Dermis blood vessel endothelial cell (primary cell): ENCODE measurements at places on chromosomes 13 and 19. TPM values are rescaled to one million over a fixed set of nuclear protein-coding genes. Genes with fewer than 3 reads are reported as not detected.

Gene FSD1
- total RNA-seq, result 7.0 and 11.0 TPM in 2 replicates

Gene ATP4A
- not detected in 2 replicates for total RNA-seq

Gene FFAR2
- total RNA-seq, result not detected in 2 replicates

Gene NOTCH3
- total RNA-seq, result 0.84 and 2.0 TPM in 2 replicates

Gene OCEL1
- total RNA-seq, result 3.8 and 4.4 TPM in 2 replicates

Gene TMPRSS9
- total RNA-seq, result under 0.01 and 0.14 TPM in 2 replicates

Gene HSD11B1L
- total RNA-seq, result 7.4 and 9.7 TPM in 2 replicates

Gene C1QTNF9B
- total RNA-seq, result not detected in 2 replicates

Gene TNFSF13B
- total RNA-seq, result 0.34 and 0.70 TPM in 2 replicates

Gene ZNF724
- total RNA-seq, result 5.6 and 8.7 TPM in 2 replicates

Gene FFAR3
- under 0.01 TPM in 1 of 2 replicates, not detected in the other for total RNA-seq

Gene TEAD2
- total RNA-seq, result 74.7 and 101 TPM in 2 replicates

Gene AP1M2
- total RNA-seq, result 0.17 TPM in 1 of 2 replicates, not detected in the other

Gene PALM3
- total RNA-seq, result not detected in 2 replicates

Gene NKPD1
- 0.34 and 0.37 TPM in 2 replicates for total RNA-seq

Gene CFD
- 2.5 TPM in 1 of 2 replicates, not detected in the other for total RNA-seq

Gene IRGC
- not detected in 2 replicates for total RNA-seq

Gene SERPINE3
- total RNA-seq, result 0.09 TPM in 1 of 2 replicates, not detected in the other

Gene ADGRE1
- not detected in 2 replicates for total RNA-seq

Gene BEST2
- total RNA-seq, result not detected in 2 replicates

Gene SYCN
- total RNA-seq, result not detected in 2 replicates

GRCh38 chr19:42206871-42207755 lies 10.4 kb downstream of the DEDD2 start:
- no peak for DNase-seq

DNA sequence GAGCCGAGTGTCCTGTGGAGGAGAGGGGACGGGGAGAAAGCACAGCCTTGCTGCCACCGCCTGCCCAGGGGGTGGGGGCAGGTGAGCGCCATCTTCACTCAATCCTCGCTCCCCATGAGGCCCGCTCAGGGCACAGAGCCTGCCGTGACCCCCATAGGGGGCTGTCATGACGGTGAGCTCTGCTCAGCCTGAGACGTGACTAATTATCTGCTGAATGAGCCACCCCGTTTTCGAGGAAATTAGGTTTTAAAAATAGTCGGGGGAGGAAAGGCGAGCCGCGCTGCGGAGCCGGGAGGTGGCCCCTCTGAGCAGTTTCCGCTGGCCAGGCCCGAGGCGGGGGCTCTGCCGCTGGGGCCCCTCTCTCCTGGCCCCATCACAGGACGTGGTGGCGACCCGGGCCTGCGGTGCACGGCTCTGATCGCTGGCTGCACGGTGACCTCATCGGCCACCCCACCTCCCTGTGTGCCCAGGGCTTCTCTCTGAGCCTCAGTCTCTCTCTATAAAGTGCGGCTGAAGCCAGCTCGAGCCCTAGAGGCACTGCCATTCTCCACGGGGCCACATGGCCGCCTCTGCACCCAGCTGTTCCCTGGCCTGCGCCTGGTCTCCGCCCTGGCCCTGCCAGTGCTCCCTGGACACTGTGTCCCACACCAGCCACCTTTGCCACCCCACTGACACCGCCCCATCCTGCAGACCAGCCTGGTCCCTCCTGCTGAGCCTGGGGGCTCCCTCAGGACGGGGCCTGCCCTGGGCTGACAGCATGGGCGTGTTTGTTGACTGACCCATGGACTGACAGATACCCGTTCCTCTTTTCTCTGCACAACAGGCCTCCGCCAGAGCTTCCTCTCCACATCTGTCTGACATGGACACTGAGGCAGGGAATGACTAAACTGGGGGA lies 28.3 kb downstream of the PIP5K1C start:
- DNase-seq, result peak; percentile 67

DNA sequence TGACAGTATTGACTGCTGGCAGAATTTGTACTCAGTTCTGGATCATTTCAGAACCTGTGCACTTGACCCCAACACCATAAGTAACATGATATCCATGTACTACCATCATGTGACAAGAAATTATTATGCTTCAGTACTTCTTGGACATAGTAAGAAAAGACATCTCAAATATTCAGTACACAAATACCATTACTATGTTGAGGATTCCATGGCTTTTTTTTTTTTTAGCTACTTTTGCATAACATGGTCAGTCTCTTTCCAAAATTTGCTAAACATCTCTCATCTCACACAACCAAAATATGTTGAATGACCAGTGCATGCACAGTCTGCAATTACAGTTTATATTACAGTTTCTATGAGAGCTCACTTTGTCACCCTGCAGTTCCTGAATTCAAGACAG lies 85.3 kb downstream of the FLT1 start:
- DNase-seq, result no peak

DNA sequence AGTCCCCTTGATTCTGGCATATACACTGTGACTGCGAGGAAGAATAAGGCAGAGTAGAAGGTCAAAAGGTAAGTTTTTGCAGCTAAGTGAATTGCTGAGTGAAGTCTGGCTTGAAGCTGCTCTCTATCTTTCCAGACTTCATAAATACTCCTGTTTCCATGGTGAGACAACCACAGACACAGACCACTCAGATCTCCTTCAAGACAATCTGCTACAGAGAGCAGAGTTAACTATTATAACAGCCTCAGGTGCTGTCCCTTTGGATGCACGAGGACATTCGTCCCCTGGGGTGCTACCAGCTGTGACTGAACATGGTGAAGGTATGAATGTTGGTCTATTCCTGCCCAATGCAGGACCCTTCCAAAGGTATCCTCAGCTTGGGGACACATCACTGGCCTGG lies 104.0 kb downstream of the MYCBP2 start:
- no peak for DNase-seq

- DNase-seq, result no peak
These were observed 24.0 kb upstream of the KATNAL1 start for GRCh38 chr13:30331331-30331771.

- DNase-seq, result peak; percentile 91
These were observed 174.5 kb downstream of the KCTD12 start for GRCh38 chr13:76711550-76712182.

GRCh38 chr13:27772651-27773425 lies 19.4 kb upstream of the GSX1 start:
- no peak for DNase-seq

GRCh38 chr13:113596321-113597200 lies 12.0 kb downstream of the TFDP1 start:
- no peak for DNase-seq

GRCh38 chr13:36915106-36915505 lies 4.9 kb downstream of the SMAD9 start:
- DNase-seq, result no peak

GRCh38 chr13:107375701-107376340 lies 807.9 kb upstream of the ARGLU1 start:
- peak; percentile 83 for DNase-seq

DNA sequence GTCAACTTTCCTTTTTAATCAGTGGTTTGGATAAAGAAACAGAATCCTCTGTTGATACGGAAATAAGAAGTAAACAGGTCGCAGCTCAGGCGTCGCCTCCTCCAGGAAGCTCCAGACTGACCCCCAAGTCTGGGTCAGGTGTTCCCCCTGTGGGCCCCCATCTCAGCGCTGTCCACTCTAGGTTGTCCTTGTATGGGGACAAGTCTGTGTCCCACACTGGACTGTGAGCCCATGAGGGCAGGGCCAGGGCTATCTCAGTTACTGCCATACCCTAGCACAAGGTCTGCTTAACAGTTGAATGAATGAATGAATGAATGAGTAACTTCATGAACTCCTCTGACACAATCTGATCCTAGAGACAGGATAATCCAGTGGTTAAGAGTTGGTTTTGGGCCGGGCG lies 7.5 kb downstream of the CLASRP start:
- DNase-seq, result no peak

GRCh38 chr19:58009666-58010301 lies 7.2 kb upstream of the ZNF606 start:
- peak; percentile 76 for DNase-seq

DNA sequence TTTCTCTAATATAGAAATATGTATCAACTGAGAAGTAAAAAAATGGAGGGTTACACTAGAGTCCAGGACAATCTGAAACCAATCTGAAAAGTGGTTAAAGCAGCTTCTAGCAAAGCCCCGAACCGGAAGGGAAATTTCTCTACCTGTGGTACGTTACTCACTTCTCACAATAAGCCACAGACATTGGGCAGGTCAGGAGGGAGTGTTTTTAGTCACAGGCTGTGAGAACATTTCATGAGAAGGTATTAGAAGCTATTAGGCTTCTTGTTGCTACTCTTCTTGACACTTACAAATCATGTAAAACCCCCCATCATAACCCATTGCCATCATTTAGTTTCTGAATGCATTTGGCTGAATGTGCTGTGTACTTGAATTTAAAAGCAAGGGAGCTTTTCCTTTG lies 120.9 kb downstream of the NUFIP1 start:
- no peak for DNase-seq

GRCh38 chr19:531009-531752 lies 379 bp upstream of the CDC34 start:
- DNase-seq, result peak; percentile 86

DNA sequence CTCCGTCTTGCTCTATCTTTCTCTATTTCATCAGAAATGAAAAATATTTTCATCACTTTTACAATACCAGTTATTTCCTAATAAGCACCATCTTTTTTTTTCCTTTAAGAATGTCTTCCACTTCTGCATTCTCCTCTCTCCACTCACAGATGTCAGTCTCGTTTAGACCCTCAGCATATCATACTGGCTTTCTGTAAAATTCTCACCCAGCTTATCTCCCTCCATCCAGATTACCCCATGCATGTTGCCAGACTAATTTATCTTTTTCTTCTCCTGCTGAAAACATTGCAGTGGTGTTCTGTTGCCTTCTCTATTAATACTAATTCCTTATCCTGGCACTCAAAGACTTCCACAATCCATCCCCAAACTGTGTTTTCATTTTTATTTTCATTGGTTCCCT lies 513.8 kb upstream of the KLF12 start:
- DNase-seq, result no peak

GRCh38 chr19:12792853-12793289 lies 1.6 kb downstream of the JUNB start:
- DNase-seq, result no peak

DNA sequence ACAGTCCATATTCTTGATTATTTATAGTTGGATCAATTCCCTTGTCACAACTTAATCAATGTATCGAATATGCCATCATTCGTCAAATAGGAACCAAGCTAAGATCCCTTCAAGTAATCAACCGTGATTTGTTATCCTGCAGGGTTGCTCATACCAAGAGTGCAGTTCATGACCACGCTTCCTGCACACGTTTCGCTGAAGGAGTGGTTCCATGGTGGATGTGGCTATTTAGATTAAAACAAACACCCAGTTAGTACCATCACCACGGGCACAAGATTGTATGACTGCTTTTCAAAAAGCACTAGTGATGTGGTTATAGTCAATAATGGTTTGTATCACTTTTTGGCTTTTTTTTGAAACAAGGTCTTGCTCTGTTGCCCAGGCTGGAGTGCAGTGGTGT lies 41.1 kb upstream of the CCNE1 start:
- DNase-seq, result no peak

DNA sequence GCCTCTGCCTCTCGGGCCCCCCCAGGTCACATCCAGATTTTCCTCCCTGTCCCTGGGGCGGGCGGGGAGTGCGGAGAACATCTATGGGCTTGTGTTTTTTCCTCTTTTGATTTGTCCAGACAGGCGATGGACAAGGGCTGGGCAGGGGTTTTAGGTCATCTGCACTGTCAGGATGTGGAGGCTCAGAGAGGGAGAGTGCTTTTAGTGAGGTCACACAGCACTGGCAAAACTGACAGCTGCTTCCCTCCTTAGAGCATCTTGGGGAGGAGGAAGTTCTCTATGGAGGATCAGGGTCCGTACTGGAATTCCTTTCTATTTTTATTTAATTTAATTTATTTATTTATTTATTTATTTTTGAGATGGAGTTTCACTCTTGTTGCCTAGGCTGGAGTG lies 38.9 kb downstream of the NFIC start:
- no peak for DNase-seq

DNA sequence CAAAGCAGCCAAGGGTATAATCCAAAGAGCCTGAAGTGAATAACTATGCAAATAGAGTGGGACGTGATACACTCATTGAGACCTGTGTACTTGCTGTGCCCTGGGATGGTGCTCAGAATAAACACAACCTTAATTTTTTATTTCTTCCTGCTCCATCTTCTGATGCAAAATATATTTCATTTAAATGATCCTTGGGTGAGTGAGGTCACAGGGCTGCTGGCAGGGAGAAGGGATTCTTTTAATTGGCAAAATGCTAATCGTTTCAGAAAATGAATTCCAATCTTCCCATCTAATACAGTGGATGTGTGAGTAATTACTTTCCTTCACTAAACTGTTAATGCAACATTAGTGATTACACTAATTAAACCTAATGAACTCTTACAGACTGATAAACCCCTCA lies 63.5 kb downstream of the SIAH3 start:
- no peak for DNase-seq

- no peak for DNase-seq
These were observed 101.1 kb downstream of the ZAR1L start for GRCh38 chr13:32214071-32214470.

GRCh38 chr13:74026753-74027152 lies 107.5 kb downstream of the KLF12 start:
- DNase-seq, result peak; percentile 74

DNA sequence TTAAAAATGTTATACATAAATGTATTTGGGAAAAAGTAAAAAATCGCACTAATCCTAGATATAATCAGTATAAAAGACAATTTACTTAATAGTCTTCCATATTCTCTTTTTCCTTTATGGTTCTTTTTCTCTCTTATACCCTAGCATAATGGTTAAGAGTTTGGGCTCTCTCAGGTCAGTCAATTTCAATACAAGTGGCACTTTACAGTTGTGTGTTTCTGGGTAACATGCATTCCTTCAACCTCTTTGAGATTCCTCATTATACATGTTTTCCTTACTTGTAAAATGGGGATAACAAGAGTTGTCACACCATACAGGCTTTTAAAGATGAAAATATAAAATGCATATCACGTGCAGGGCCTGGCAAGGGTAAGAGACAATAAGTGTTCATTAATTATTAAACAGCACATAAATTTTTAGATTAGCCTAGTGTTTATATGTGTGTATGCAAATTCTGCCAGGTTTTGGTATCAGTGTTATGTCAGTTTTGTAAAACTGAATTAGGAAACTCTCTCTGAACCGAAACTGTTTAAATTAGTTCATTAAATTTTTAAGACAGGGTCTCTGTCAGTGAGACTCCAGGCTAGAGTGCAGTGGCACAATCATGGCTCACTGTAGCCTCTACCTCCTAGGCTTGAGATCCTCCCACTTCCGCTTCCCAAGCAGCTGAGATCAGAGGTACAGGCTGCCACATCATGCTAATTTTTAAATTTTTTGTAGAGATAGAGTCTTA lies 49.8 kb downstream of the ELF1 start:
- no peak for DNase-seq

DNA sequence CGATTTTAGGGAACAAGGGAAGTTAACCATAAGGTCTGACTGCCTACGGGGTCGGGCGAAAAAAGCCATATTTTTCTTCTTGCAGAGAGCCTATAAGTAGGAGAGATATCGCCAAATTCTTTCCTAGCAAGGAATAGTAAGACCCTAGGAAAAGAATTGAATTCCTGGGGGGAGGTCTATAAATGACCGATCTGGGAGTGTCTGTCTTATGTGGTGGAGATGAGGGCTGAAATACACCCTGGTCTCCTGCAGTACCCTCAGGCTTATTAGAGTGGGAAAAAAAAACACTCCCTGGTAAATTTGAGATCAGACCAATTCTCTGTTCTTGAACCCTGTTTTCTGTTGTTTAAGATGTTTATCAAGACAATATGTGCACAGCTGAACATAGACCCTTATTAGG lies 447.5 kb upstream of the ATXN8OS start:
- DNase-seq, result no peak

GRCh38 chr19:44943801-44944249 lies 1.8 kb downstream of the APOC4 start:
- DNase-seq, result no peak

GRCh38 chr19:4977299-4978174 lies 8.6 kb downstream of the KDM4B start:
- no peak for DNase-seq
